ENCODE measurements at places on chromosomes 4 and X.

- DNase-seq: no peak
These were observed 77.9 kb downstream of the EGF start for GRCh38 chr4:109990261-109991257.

GRCh38 chrX:136262243-136262642 lies 11.0 kb upstream of the MAP7D3 start:
- DNase-seq: no peak

DNA sequence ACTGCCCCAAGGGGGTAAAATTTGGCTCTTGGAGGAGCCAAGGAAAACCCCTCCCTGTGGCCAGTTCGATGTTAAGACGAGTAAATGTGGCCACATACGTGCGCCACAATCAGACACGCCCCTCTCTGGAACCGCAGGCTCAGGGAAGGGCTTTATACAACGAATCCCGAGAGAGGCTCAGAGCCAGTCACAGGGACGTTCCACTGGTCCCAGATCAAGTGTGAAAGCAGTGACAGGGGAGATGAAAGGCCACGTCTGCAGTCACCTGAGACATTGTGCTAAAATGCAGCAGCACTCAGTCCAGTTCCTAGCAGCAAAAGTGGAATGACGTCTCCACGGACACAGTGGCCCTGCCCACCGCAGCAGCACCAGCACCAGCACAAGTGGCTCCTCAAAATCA lies 68.0 kb downstream of the ACOX3 start:
- no peak for DNase-seq

GRCh38 chrX:107880054-107880610 lies 54.5 kb downstream of the MID2 start:
- no peak for DNase-seq

DNA sequence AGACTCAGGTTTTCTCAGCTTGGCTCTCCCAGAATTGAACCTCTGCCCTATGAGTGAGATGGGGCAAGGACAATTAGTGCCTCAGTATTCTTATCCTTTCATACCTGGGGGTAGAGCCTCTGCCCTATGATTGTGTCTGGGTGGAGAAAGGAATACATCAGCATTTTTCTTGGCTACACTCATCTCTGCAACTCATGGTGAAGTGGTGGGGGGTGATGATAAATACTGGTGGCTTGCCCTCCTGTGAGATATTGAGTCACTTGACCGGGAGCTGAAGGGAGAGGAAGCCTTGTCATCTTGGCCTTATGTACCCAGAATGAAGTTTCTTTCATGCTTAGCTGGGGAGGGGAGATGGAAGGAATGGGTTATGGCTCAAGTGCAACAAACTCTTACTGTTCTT lies 71.3 kb upstream of the ENOX2 start:
- no peak for DNase-seq

- no peak for DNase-seq
These were observed 458.0 kb upstream of the NWD2 start for GRCh38 chr4:36786519-36786918.
